ENCODE measurements at places on chromosomes 1 and 21.
A peak's percentile ranks its signal among the peaks of the same experiment; 100 is the strongest.

- no peak for DNase-seq
- H3K27me3 ChIP-seq: peaks cover 6% of the 10 kb centered on the region
- H3K27ac ChIP-seq: no peak overlapping the region
- H3K4me1 ChIP-seq: no peaks in the 10 kb centered on the region
- H3K4me3 ChIP-seq: no peak overlapping the region
- H3K36me3 ChIP-seq: no peaks in the 10 kb centered on the region
These were observed 219.4 kb downstream of the SETD4 start for GRCh38 chr21:35840949-35841348.

- no peak overlapping the region for H3K27ac ChIP-seq
- peaks cover 11% of the 10 kb centered on the region for H3K4me1 ChIP-seq
- H3K4me3 ChIP-seq: no peak overlapping the region
- DNase-seq: no peak
These were observed 3.3 kb upstream of the MX2 start for GRCh38 chr21:41358193-41359166.

DNA sequence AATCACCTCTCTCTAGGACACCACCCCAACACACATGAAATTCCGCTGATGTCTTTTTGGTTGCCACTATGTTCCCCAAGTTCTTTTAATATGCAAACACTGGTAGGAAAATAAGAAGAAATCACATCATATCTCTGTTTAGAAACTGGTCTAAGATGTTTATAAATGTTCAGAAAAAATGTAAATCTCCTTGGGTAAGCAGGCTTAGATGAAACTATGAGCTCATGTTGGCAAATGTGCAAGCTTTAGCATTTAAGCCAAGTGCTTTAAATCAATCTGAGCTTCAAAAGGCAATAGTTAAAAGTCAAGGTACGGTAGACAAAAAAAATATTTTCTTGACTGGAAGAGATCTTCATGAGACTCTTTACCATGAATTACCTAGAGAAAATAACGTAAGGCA, 25.2 kb upstream of the SLAMF9 start:
- peaks cover 25% of the 10 kb centered on the region for H3K27me3 ChIP-seq
- H3K4me1 ChIP-seq: peaks cover 21% of the 10 kb centered on the region

DNA sequence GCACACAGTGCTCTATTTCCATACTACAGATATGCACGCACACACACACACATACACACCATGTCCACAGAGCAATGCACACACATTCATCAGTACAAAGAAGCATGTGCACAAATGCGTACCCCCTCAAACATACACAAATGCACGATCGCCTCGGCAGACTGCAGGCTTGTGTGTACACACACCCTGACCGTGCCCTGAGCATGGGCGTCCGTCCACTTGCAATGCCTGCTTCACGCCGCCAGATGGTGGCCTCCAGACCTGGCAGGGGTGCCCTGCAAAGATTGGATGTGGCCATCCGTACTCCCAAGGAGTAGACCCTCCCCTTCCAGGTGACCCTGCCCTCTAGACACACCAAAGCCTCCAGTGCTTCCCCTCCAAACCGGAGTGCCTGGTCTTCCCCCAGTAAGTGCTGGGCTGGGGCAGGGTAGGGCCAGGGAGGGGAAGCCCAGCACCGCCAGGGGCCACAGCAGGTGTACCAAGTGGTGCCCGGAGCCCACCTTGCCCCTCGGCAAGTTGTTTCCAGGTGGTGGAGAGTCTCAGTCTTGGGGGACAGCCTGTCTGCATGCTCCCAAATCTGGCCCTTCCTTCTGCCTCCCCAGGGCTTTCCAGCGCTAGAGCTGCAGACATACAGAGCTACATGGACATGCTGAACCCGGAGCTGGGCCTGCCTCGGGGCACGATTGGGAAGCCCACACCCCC, 20.6 kb downstream of the ESPN start:
- H3K36me3 ChIP-seq: no peaks in the 10 kb centered on the region
- peaks cover 65% of the 10 kb centered on the region for H3K27me3 ChIP-seq
- no peak for DNase-seq
- peak overlapping the region; percentile 13 for H3K4me3 ChIP-seq

GRCh38 chr1:16716691-16717335, 23.5 kb upstream of the RNU1-4 start:
- H3K4me3 ChIP-seq: no peak overlapping the region
- peaks cover 21% of the 10 kb centered on the region for H3K27me3 ChIP-seq
- DNase-seq: no peak
- H3K4me1 ChIP-seq: peaks cover 25% of the 10 kb centered on the region
